ENCODE measurements at places on chromosomes 7 and 10. TPM values are rescaled to one million over a fixed set of nuclear protein-coding genes. Genes with fewer than 3 reads are reported as not detected.

Gene ITGA8
- not detected for total RNA-seq

DNA sequence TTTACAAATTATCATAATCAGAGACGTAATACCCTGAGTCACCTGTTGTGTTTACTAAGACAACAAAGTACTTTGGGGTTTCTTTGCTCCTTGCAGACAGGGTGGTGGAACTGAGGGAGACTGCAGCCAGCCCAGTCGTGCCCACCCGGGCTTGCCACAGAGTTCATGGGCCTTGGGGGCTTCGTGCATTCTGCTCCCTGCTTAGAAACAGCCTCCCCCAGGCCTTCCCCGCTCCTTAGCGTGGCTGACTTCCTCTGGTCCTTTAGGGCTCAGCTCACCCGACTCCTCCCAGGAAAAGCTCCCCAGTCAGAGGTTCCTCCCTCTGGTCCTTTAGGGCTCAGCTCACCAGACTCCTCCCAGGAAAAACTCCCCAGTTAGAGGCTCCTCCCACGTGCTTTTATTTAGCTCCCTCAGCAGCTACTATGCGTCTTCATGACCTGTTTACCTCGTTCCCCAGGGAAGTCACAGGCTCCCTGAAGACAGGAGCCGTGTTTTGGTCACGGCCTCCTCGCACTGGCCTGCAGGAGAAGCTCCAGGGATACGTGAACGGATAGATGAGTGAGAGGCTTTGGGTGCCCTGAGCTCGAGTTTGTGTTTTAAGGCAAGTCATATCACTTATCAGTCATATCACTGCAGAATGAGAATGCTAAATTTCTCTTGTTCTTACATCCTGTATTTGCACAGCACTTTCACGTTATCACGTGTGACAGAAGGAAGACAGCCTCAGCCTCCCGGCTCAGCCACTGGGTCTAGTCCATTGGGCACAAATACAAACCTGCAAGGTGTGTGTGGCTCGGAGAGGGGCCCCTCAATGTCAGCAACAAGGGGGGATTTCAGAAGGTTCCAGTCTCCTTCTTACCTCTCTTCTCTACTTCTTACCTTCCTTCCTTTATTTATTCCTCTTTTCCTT, 52.7 kb upstream of the VIPR2 start:
- H3K27ac ChIP-seq, result peak overlapping the region; percentile 85
- H3K36me3 ChIP-seq, result no peaks in the 10 kb centered on the region
- H3K4me3 ChIP-seq, result peak overlapping the region; percentile 88
- H3K4me1 ChIP-seq, result peaks cover 59% of the 10 kb centered on the region

GRCh38 chr10:74460812-74461211, 309.8 kb downstream of the ADK start:
- no peak for DNase-seq
- H3K4me3 ChIP-seq, result no peak overlapping the region
- no peak overlapping the region for H3K27ac ChIP-seq
- H3K36me3 ChIP-seq, result peaks cover 4% of the 10 kb centered on the region
- H3K27me3 ChIP-seq, result no peaks in the 10 kb centered on the region

- no peak overlapping the region for H3K4me3 ChIP-seq
- H3K27me3 ChIP-seq, result no peaks in the 10 kb centered on the region
- no peak overlapping the region for H3K27ac ChIP-seq
- H3K4me1 ChIP-seq, result peaks cover 29% of the 10 kb centered on the region
Observed at GRCh38 chr10:92146107-92146506, 144.8 kb downstream of the CPEB3 start.

- H3K27ac ChIP-seq, result no peak overlapping the region
- DNase-seq, result no peak
- H3K36me3 ChIP-seq, result no peaks in the 10 kb centered on the region
- peaks cover 5% of the 10 kb centered on the region for H3K27me3 ChIP-seq
- no peak overlapping the region for H3K4me3 ChIP-seq
Observed at GRCh38 chr7:86904949-86905834, 154.3 kb downstream of the ELAPOR2 start.

Measured in naive thymus-derived CD8-positive, alpha-beta T cell (primary cell).